Hematopoietic multipotent progenitor cell treated with erythropoietin and hydrocortisone succinate and interleukin-3 and kit ligand, for 4 days (in vitro differentiated cells): ENCODE measurements at places on chromosomes 6 and 20.

DNA sequence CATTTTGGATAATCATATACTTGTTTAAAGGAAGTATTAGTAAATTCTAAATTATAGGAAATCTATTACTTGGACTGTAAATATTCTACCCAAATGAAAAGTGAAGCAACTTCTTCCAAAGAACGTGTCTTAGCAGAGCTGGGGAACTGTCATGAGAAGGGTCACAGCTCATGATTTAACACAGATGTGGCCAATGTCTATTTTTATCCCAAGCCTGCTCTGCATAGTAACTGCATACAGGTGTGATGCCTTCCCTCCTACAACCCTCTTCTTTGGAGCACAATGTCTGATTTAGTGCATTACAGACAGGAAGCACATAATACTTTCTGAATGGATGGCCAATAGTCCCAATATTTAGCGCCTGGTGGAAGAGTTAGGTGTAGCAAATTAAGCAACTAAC, 138.7 kb upstream of the THEMIS start:
- DNase-seq = no peak

DNA sequence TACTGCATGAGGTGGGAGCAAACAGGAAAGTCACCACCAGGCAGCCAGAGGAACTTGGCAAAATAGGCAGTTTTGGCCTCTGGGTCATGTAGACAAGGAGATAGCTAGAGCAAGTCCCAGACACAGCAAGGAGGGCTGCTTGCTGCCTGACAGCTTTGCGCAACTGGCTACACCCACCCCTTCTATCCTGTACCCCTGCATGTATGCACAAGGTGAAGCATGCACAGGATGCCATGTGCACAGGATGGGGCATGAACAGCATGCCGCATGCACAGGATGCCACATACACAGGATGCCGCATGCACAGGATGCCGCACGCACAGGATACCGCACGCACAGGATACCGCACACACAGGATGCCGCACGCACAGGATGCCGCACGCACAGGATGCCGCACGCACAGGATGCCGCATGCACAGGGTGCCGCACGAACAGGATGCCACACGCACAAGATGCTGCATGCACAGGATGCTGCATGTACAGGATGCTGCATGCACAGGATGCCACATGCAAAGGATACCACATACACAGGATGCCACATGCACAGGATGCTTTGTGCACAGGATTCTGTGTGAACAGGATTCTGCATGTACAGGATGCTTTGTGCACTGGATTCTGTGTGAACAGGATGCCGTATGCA, 104.9 kb upstream of the IYD start:
- no peak for DNase-seq

GRCh38 chr20:63457737-63458136, 14.7 kb downstream of the KCNQ2 start:
- DNase-seq = peak; percentile 60

DNA sequence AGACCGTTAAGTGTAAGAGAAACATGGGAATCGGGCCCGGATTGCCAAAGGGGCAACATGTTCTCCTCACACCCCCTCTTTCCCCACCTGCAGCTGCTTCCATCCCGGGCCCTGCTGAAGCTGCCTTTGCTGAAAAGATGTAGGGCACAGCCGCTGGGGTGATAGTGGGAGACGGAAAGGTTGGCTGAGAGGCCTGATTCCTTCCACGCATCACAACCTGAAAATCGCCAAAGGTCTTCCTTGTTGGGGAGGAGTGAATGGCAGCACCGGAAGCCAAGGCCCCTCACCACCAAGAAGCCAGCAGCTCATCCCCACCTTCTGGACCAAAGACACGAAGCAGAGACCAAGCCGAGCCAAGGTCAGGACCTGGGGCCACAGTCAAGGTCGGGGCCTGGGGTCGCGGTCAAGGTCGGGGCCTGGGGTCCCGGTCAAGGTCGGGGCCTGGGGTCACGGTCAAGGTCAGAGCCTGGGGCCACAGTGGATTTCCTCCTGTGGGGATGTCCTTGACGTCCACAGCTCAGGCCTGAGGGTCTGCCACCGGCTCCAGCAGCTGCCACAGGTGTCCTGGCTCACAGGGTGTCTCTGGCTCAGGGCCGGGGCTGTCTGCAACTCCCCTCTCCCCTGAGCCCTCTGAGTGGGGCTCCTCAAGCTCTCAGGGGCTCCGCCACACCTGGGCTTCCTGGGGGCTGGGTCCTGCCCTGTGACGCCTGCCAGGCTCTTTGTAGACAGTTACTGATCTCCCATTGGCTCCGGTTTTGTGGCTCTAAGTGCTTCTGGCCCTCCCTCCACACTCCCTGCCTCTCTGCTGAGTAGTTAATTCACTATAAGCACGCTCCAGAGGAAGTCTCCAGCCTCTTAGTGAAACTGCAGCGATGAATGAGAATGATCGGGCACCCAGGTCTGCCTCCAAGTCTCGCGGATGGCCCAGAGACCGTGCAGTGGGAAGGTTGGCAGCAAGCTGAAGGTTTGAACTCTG, 5.5 kb upstream of the CHRNA4 start:
- no peak for DNase-seq

DNA sequence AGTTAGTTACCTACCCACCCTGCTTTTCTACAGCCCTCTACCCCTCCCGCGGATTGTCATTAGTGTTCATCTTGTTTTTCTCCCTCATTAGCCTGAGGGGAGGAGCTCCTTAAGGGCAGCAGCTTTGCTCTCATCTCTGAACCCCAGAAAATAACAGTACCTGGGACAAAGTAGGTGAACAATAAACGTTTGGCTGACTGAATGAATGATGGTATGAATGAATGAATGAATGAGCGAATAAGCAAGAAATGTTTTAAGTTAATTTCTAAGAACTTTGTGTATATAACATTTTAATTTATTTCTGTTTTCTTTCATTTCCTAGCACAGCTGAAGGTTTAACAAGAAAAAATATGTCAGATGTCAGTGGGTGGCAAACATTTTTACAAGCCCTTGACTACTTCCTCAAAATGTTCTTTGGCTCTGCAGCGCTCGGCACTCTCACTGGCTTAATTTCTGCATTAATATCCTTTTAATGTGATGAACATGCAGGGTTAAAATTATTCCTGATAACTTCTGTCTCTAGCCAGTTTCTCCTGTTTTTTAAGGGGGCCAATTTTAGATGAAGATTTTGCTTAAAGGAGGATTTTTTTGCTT, 50.1 kb downstream of the SLC9A8 start:
- DNase-seq = peak; percentile 27

DNA sequence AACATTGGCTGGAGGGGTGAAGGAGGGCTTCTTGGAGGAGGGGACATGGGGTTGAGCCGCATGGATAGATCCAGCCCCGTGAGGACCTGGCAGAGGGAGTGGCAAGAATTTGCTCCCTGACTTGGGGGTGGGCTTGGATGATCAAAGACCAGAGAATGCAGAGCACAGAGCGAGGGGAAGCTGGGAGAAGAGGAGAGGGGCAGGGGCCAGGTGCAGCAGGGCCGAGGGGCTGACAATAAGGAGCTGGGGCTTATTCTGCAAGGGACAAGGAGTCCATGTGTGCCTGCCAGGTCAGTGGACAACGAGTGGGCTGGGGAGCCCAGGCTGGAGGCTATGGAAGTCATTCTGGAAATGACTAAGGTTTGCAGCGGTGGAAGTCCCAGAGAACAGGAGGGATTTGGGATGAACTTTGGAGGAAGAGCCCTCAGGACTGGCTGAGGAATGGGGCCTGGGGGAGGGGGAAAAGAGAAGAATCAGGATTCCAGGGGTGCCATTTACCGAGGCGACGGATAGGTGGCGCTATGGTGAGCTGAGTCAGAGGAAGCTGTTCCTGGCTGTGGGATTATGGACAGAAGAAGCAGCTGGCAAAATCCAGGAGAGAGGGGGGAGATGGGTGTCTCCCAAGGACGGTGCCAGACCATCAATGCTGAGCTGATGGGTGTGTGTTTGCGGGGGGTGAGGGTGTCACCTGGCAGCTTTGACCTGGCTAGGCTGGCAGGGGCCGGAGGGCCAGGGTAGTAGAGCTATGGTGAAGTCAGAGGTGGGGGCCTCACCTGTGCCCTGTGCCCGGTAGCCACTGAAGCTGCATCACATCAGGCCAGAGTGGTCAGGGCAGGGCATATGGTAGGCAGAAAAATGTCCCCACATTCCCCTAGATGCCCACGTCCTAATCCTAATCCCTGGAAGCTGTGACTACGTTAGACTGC, 7.8 kb downstream of the KCNG1 start:
- DNase-seq = peak; percentile 51

GRCh38 chr6:38476888-38477287, 162.8 kb downstream of the BTBD9 start:
- no peak for DNase-seq

DNA sequence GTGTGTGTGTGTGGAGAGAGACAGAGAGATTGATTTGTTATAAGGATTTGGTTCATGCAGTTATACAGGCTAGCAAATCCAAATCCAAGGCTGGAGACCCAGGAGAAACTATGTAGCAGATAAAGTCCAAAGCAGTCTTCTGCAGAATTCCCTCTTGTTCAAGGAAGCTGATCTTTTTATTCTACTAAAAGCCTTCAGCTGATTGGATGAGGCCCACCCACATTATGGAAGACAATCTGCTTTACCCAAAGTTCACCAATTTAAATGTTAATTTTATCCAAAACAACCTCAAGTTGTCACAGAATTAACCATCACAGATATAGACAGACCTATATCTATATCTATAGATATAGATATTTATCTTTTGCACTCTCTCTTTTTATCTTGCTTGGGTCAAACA, 67.0 kb downstream of the TPBG start:
- DNase-seq = no peak

- no peak for DNase-seq
Observed at GRCh38 chr6:108733706-108734265, 114.4 kb upstream of the ARMC2 start.

- DNase-seq = no peak
Observed at GRCh38 chr20:63083831-63084562, 77.2 kb upstream of the BHLHE23 start.

DNA sequence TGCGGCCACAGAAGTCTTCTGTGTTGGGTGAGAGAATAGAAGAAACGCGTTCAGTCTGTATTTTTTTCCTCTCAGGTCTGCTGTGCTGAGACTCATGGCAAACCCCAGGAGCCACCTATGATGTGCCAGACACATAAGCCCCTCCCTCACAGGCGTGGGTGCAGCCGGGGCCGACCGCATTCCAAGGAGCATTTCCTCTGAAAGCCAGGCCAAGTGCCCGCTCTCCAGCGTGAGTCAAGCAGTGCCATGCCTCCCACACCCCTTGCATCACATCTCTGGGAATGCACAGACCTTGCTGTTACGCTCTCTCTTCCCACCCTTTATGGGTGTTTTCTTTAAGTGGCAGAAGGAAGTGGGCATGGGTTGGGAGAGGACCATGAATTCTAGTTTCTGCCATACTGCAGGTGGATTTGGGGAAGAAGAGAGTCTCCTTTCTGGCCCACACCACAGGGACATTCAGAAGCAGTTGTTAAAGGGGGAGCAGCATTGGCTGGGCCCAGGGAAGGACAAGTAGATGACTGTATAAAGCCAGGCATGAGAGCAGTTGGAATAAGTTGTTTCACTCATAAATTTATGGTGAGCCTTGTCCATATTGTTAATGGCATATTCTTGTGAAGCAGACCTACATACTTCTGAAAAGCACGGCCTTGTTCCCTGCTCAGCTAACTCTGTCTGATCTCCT, 37.1 kb upstream of the TFAP2A start:
- no peak for DNase-seq

DNA sequence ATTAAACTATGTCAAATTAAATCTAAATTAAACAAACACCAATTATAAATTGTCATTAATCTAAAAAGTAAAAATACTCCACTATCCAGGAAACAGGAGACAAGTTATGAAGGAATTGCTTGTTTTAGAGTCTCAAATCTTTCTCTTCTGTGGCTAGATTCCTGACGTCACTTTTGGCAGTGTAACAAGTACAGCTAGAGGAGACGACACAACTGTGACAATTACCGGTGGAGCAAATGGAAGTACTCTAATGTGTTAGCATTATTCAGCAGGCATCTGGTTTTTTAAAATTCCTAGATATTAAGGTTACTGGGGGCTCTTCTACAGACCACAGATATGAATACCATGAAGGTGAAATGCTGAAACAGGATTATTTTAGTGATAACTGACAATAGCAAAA, 1042.7 kb downstream of the EPHA7 start:
- DNase-seq = no peak

GRCh38 chr6:148629592-148630465, 117.0 kb upstream of the UST start:
- DNase-seq = no peak

DNA sequence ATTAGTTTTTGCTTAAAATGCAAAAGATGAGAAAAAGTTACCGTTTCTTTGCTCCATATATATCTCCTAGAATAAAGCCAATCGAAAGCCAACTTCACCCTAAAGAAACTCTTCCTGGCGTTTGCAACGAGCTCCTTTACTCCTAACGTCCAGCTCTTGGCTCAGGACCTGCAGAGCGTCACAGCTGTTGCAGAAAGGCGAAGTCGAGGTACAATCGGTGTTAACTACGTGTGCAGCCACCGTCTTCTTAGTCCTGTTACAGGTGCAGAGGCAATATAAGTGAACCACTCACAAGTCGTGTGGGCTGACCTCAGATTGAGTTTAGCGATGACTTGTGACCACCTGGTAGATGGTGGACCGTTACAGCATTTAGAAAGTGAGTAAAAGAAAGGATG, 113.1 kb downstream of the TRIM27 start:
- DNase-seq = no peak

DNA sequence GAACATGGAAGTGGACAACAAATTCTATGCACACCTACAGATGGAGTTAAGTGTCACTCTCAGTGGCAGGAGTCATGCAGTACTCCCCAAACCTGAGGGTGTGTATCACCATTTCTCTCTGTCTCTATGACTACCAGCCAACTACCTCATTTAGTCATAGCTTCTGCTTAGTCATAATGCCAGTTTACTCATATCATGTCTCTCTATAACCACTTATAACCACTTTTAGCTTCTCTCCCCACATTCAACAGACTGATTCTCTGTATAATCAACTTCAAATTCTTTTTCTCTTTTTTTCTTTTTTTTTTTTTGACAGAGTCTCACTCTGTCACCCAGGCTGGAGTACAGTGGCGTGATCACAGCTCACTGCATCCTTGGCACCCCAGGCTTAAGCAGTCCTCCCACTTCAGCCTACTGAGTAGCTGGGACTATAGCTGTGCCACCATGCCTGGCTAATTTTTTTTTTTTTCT, 13.8 kb upstream of the GTF3C6 start:
- peak; percentile 95 for DNase-seq

DNA sequence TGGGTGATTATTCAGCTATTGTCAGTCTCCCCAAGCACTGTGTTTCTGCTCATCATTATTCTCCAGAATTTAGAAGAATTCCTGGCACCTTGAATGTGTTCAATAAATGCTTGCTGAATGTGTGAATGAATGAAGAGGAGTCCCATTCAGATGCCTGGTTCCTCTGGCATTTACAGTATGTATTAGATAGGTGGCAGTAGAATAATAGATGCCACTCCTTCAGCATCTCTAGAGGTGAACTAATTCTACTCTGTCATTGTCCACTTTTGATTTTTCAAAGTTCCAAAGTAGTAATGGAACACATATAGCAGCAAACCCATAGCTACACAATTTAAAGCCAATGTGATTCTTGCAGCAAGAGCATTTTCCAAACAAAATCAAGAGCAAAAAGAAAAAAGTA, 118.9 kb upstream of the CEP162 start:
- no peak for DNase-seq
